ENCODE measurements at places on chromosomes 6 and 20. TPM values are rescaled to one million over a fixed set of nuclear protein-coding genes. Genes with fewer than 3 reads are reported as not detected.
A peak's percentile ranks its signal among the peaks of the same experiment; 100 is the strongest.

Gene LY6G6F
- not detected for total RNA-seq

Gene TGM2
- total RNA-seq: not detected

Gene EFCAB8
- total RNA-seq: 0.27 TPM

Gene SPATS1
- not detected for total RNA-seq

Gene CRISP2
- total RNA-seq: not detected

Gene FAXC
- total RNA-seq: not detected

Gene WFDC2
- 0.98 TPM for total RNA-seq

Gene PMEPA1
- 1.0 TPM for total RNA-seq

Gene TAAR2
- total RNA-seq: not detected

Gene MEP1A
- not detected for total RNA-seq

GRCh38 chr6:107661291-107661690 lies 162.8 kb downstream of the SCML4 start:
- DNase-seq: no peak

GRCh38 chr6:130190701-130191690 lies 31.8 kb downstream of the SAMD3 start:
- DNase-seq: no peak

- no peak for DNase-seq
Observed at GRCh38 chr6:75430631-75431325, 62.8 kb downstream of the FILIP1 start.

DNA sequence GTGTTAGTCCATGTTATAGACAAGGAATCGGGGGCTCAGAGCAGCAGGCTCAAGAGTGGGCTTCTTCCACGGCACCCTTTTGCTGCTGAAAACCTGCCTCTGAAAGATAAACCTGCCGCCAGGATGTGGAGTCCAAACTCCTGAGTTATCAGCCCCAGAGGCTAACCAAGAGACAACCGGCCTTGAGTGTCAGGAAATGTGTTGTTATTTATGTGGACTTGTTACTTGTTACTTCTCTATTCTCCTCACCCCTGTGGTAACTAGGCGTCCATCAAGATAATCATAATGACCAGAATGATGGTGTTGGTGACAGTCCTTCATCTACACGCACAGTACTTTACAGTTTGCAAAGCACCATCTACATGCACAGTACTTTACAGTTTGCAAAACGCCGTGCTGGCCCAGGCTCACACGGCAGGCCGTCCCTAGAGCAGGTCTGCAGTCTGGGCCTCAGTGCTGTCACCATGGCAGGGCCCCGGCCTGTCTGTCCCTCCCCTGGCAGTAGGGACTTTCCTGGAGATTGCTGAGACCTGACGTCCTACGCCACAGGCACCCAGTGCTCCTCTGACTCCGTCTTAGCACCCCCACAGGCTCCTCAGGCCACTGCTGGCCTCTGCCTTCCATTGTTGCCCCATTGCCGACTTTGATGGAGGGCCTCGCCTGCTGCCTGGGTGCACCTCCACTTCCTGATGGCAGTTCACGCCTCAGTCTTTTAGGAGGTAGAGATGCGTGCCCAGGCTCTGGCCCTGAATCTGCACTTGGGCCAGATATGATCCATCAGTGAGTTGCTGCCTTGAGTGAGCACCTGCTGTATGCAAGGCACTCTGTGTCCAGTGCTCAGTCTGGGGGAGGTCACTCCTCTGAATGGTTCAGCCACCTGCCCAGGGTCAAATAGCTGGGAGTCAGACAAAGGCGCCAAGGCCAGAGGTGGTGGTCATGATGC lies 9.1 kb upstream of the BPIFB4 start:
- DNase-seq: no peak

DNA sequence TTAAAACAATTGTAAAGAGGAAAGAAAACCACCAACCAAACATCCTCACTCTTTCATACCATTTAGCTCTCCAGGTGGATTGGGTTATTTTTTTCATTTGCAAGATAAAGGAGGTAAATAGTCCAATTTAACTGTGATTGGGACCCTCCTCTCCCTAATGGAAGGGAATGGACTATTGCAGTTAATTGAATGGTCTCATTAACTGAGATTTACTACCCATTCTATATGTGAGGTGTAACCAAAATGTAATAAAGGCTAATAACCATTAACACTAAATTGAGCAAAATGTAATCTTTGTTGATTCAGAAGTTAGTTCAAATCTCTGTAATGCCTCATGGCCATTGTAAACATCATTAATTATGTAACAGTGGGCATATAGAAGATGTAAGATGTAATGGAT lies 105.0 kb downstream of the KLHL32 start:
- DNase-seq: no peak

GRCh38 chr6:20630136-20630535 lies 95.9 kb downstream of the CDKAL1 start:
- no peak for DNase-seq

GRCh38 chr6:44105993-44106740 lies 21.1 kb downstream of the MRPL14 start:
- no peak for DNase-seq

- DNase-seq: no peak
Observed at GRCh38 chr6:84340422-84340821, 113.0 kb upstream of the CEP162 start.

- no peak for DNase-seq
Observed at GRCh38 chr20:62405108-62405980, 1.7 kb downstream of the CABLES2 start.

- DNase-seq: no peak
Observed at GRCh38 chr6:91240878-91241603, 654.2 kb upstream of the MAP3K7 start.

GRCh38 chr20:21099751-21100577 lies 6.2 kb downstream of the LINC00237 start:
- DNase-seq: peak; percentile 59

All from activated naive CD8-positive, alpha-beta T cell treated with anti-CD3 and anti-CD28 coated beads for 36 hours (primary cell).